ENCODE measurements at places on chromosomes 11 and 22.

- DNase-seq, result no peak
Observed at GRCh38 chr11:126489836-126490660, 134.6 kb downstream of the ST3GAL4 start.

- DNase-seq, result no peak
Observed at GRCh38 chr22:35344956-35345690, 35.8 kb upstream of the HMOX1 start.

GRCh38 chr11:70555078-70555477, 156.7 kb downstream of the CTTN start:
- no peak for DNase-seq

GRCh38 chr22:31577711-31578110, 81.4 kb downstream of the SFI1 start:
- no peak for DNase-seq

DNA sequence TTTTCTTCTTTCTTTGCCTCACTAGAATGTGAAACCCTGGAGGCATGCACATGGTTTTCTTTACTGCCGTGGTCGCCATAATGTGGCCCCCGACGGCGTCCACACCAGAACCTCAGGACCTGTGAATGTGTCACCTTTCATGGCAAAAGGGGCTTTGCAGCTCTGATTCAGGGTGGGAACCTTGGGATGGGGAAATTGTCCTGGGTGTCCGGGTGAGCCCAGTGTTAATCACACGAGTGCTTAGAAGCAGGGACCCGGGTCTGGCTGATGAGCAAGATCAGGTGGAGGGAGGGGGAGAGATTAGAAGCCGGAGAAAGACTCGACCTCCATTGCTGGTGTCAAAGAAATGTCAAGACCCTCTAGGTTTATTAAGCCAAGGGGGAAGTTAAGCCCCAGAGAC, 74.7 kb upstream of the SHISAL1 start:
- no peak for DNase-seq

DNA sequence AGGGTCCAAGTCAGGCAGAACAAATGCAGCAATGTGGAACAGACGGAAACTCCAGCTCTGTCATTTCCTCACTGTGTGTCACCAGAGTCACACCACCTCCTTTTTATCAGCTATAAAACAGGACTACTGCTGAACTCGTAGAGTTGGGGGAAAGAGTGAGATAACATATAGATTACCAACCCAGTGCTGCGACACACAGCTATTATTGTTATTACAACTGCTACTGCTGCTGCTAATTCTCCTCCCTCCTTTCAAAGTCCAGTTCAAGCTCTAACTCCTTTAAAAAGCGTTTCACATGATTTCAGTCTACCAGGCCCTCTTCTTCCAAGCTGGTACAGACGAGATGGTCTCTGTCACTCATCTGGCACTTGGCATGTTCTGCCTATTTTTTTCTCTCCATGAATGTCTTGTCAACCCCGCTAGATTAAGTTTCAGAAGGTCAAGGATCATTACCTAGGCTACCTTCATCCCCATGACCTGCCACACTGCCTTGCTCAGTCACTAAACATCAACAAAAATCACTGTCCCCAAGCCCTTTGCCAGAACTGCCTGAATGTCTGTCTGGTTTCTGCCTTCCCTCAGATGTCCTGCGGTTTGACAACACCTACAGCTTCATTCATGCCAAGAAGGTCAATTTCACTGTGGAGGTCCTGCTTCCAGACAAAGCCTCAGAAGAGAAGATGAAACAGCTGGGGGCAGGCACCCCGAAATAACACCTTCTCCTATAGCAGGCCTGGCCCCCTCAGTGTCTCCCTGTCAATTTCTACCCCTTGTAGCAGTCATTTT, 3.7 kb upstream of the MTFP1 start:
- no peak for DNase-seq

GRCh38 chr11:69708736-69709401, 5.0 kb upstream of the FGF19 start:
- no peak for DNase-seq

- DNase-seq, result no peak
Observed at GRCh38 chr11:34640050-34640923, 19.4 kb downstream of the EHF start.

DNA sequence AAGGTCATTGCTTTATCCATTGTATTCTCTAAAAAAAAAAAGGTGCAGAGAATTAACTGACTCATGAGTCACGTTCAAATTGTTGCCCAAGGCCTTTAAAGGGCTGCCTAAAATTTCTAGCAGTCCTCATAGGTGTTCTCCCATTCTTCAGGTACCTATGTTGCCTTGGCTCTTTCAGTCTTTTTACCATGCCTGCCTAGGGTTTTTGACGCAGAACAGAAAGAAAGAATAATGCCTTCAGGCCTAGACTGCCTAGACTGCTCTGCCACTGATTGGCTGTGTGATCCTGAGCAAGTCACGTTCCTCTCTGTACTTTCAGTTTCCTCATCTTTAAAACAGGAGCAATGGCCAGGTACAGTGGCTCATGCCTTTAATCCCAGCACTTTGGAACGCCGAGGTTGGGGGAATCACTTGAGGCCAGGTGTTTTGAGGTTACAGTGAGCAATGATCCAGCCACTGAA, 21.5 kb downstream of the CTSC start:
- no peak for DNase-seq

DNA sequence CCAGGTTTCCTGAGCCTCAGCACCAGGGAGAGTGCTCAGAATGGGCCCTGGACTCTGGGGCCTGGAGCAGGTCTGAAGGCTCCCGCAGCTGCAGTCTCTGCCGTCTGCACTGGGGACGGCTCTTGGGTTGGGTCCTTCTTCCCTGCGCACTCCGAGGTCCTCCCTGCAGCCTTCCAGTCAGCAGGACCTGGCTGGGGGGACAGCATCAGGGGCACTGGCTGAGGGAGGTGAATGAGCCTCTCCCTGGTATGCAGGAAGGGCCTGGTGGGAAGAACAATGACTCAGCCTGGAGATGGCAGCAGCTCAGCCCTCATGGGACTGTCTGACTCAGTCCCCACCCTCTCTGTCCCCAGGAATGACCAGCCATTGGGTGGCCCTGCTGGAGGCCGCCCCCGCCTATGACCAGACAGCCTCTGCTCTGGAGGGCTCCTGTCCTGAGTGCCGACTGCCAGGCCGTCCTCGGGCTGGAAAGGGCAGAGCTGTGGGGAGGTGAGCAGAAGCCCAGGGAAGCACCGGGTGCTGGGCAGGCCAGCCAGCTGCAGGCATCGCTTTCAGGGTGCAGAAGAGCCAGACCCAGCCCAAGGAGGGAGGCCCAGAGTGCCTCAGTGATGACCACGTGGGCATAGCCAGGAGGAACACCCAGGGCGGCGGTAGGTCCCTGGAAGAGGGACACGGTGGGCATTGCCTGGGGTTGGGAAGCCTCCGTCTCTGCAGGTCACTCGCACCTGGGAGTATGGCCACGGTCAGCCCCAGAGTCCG, 455.0 kb downstream of the BRD1 start:
- no peak for DNase-seq

DNA sequence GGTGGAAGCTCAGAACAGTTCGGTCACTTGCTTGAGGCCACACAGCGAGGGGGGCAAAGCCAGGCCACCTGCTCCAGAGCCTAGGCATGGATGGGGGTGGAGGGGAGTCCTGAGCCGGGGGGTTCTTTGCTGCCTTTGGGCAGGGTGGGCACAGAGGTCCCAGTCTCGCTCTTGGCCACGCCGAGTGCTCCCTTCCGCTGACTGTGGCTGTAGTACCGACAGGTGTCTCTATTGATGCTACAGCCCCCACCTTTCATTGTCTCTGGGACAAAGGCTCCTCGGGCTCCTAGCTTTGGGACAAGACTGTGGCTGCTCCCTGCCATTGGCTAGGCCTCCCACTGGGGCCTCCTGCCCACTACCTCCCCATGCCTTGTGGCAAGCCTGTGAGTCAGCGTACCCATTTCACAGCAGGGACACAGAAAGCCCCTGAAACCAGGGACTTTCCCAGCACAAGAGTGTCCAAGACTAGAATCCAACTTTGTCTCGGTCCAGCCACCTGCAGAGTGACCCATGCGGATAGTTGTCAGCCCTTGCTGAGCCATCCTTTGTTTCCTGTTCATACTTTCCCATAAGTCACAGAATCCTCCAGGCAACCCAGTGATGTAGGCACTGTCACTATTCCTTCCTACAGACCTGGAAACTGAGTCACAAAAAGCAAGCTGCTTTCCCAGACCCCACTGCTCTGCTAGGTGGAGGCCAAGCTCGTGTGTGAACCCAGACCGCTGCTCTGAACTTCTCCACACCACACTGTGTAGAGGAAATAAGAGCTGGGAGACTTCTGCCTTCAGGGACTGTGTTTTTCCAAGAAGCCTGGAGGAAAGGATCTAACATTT, 17.2 kb downstream of the MYEOV start:
- peak; percentile 53 for DNase-seq

- no peak for DNase-seq
Observed at GRCh38 chr11:45150943-45151342, 4.5 kb downstream of the PRDM11 start.

DNA sequence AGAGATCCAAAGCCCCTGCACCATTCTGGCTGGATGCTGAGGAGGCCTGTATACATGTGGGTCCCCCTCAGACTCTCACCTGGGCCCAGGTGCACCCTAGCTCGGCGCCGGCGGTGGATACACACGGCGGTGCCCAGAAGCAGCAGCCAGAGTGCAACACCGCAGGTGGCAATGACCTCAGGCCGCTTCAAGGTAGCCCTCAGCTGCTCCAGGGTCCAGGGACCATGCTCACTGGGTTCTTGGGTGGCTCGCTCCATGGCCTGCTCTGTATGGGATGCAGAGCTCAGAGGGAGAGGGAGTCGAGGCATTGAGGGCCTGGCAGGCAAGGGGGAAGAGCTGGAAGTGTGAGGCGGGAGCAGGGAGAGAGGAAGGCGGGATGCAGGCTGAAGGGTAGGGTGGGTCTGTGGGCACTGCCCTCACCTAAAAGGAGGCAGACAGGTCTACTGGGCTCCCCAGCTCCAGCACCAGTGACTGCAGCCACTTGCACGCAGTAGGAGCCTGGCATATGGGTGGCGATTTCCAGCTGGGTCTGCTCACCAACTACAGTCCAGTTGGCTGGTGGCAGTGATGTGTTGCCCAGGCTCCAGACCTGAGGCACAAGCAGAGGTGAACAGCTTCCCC, 3.8 kb downstream of the ROBO4 start:
- no peak for DNase-seq

GRCh38 chr11:109726061-109726460, 304.1 kb downstream of the C11orf87 start:
- no peak for DNase-seq

All from activated CD4-positive, alpha-beta T cell treated with anti-CD3 and anti-CD28 coated beads, Interleukin-2, Interleukin-6, amounts not matched to agents 100 ng/mL and 50 ng/mL, durations not matched to agents 16 hours and 8 hours (primary cell).